Stimulated activated CD4-positive, alpha-beta T cell treated with anti-CD3 and anti-CD28 coated beads, TNF-alpha, amount 100 ng/mL, for 24 hours (primary cell): ENCODE measurements at places on chromosomes 2 and 18.
A peak's percentile ranks its signal among the peaks of the same experiment; 100 is the strongest.

DNA sequence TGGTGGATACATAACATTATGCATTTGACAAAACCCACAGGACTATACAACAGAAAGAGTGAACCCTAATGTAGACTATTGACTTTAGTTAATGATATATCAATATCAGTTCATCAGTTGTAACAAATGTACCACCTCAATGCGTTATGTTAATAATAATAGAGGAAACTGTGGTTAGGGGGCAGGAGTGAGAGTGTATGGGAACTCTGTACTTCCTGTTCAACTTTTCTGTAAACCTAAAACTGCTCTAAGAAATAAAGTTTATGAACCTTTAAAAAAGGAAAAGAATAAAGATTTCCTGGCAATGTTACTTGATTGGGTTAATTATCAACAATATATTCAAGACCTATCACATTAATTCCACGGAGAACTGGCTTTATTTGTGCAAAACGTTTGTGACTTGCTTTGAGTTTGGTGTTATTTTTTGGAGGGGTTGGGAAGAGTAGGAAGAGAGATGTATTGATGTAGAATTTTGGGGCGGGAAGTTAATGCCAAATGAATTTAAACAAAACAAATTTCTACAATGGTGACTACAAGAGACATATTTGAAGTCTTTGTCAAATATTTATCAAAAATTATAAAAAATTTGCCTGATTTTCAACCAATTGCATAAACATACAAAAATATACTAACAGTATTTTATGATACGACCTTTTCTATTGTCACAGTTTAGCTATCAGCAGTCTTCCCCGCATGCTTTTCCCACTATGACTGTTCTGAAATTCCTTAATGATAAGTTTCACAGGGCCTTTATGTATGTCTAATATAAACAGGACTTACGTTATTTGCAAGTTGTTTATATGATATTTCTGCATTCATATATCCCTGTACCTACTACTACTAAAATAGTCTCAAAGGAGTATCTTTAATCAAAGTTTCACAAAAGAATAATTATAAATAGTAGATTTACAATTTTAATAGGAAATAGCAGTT, 2.1 kb upstream of the RTN4 start:
- no peak for DNase-seq

- no peak for DNase-seq
Measured at GRCh38 chr2:196515051-196515450, 124.5 kb upstream of the CCDC150 start.

- DNase-seq: peak; percentile 80
Measured at GRCh38 chr2:191150600-191151330, at the start of gene STAT4. TSS of gene STAT4 (minus strand) at chr2:191150994. CDS start at chr2:191148203, 2,791 bp downstream.

- DNase-seq: no peak
Measured at GRCh38 chr2:119223521-119224390, at the start of gene STEAP3. TSS of gene STEAP3 (plus strand) at chr2:119223834. CDS start at chr2:119231013, 7,179 bp downstream.

DNA sequence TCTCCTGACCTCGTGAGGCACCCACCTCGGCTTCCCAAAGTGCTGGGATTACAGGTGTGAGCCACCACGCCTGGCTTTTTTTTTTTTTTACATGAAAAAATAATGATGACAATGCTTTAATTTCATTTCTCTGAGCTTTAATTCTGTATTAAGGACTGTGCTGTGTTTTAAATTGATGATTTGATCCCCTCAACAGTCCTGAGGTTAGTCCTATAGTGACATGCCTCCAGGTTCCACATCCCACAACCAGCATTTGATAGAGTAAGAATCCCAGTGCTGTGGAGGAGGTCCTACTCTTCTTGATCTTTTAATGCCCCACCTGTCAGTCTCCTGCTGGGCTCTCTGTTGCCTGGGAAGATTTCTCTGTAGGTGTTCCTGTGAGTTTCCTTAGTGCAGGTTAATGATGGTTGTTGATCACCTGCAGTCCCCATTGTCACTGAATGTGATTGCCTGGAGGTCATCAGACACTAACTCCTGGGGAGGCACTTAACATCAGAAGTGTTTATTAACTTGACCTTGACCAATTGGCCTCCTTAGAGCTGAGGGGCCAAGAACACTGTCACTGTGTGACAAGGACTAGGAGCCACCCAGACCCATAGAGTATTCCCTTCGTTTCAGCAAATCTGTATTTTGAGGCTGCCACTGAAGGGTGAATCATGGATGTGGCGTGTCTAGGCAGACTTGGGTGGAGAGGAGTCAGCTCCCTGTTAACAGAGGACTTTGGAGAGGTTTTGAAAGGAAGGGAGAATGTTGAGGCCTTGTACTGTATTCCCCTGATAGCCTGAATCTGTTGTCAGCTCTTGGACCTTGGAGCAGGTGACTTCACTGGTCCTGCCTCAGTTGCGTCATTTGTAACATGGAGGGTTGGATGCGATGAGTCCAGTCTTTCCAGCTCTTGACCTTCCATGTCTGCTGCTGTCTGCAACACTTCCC, 11.5 kb downstream of the ASAP2 start:
- DNase-seq: no peak

DNA sequence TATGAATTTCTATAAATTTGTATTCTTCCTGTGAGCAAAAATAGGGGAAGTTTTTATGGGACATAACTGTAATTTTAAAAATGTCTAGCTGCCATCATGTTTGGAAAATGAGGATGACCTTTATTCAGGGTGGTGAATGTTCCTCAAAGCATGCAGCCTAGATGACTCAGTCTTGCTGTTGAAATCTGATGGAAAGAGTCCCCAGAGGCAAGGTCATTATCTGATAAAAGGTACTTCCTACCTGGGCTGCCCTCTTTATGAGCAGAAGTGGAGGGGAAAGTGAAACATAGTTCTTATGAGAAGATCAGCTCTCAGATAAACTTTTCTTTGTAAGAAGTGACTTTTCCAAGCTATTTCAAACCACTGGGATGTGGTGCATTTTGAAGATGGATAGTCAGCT, 1144.7 kb upstream of the PIK3C3 start:
- DNase-seq: no peak

- no peak for DNase-seq
Measured at GRCh38 chr2:174337337-174338146, 2.8 kb downstream of the SP9 start.
